ENCODE measurements at places on chromosomes 11 and 22. TPM values are rescaled to one million over a fixed set of nuclear protein-coding genes. Genes with fewer than 3 reads are reported as not detected.

DGCR2 gene
- total RNA-seq, result 32.8 TPM

KCNE3 gene
- total RNA-seq, result 3.3 TPM

CCDC15 gene
- 0.24 TPM for total RNA-seq

TSPAN18 gene
- 79.3 TPM for total RNA-seq

TEX12 gene
- not detected for total RNA-seq

MRGPRX3 gene
- not detected for total RNA-seq

DNA sequence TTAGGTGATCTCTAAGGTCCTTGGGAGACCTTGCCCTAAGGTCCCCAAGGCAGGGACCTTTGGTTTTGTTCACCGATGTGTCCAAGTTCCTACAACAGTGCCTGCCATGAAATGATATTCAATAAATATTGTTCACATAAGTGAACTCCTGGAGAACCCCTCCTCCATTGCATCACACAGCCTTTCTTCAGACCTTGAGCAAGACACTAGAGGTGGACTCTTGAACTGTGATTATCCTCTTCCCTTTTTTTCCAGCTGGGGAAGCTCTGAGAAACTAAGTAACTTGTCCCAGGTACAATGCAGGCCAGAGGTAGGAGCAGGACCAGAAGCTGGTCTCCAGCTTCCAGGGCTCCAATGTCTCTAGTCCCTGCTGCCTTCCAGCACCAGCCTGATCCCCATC lies 76.6 kb upstream of the LMO1 start:
- no peaks in the 10 kb centered on the region for H3K36me3 ChIP-seq
- no peaks in the 10 kb centered on the region for H3K4me1 ChIP-seq
- no peak for DNase-seq
- no peak overlapping the region for H3K27ac ChIP-seq
- no peak overlapping the region for H3K4me3 ChIP-seq

GRCh38 chr22:44020981-44021380 lies 3.1 kb upstream of the PARVB start:
- H3K4me1 ChIP-seq, result peaks cover 50% of the 10 kb centered on the region
- no peak overlapping the region for H3K27ac ChIP-seq
- no peaks in the 10 kb centered on the region for H3K27me3 ChIP-seq
- H3K4me3 ChIP-seq, result no peak overlapping the region
- DNase-seq, result no peak
- no peaks in the 10 kb centered on the region for H3K36me3 ChIP-seq

GRCh38 chr22:27919942-27920755 lies 1.1 kb upstream of the PITPNB start:
- no peaks in the 10 kb centered on the region for H3K27me3 ChIP-seq
- peak overlapping the region; percentile 99 for H3K4me3 ChIP-seq
- peak overlapping the region; percentile 99 for H3K27ac ChIP-seq
- peaks cover 48% of the 10 kb centered on the region for H3K4me1 ChIP-seq
- H3K36me3 ChIP-seq, result peaks cover 3% of the 10 kb centered on the region

GRCh38 chr11:127130321-127130720 lies 129.8 kb upstream of the KIRREL3 start:
- H3K36me3 ChIP-seq, result no peaks in the 10 kb centered on the region
- no peaks in the 10 kb centered on the region for H3K27me3 ChIP-seq
- no peaks in the 10 kb centered on the region for H3K4me1 ChIP-seq

Data from right atrium auricular region (tissue), 2 donors.